ENCODE measurements at places on chromosomes 11 and 22.

- no peak for DNase-seq
Observed at GRCh38 chr11:75051043-75051442, 45.6 kb downstream of the OR2AT4 start.

DNA sequence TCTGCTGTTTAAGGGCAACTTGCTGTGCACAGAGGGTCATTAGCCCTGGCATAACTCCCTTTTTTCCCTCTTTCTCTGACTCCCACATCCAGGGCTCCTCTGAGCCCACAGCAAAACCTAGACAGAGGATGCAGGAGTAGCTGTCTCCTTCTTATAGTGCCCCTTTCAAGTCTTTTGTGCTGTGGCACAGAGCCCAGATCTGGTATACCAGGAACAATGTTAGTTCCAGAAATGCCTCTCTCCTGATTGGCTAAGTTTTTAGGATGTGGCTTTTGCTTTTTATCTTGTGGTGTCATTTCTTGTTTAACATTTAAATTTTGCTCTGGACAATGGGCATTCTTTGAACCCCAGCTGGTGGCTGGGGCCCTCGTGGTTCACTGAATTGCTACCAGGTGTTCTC lies 25.6 kb upstream of the RRM1 start:
- DNase-seq: no peak

DNA sequence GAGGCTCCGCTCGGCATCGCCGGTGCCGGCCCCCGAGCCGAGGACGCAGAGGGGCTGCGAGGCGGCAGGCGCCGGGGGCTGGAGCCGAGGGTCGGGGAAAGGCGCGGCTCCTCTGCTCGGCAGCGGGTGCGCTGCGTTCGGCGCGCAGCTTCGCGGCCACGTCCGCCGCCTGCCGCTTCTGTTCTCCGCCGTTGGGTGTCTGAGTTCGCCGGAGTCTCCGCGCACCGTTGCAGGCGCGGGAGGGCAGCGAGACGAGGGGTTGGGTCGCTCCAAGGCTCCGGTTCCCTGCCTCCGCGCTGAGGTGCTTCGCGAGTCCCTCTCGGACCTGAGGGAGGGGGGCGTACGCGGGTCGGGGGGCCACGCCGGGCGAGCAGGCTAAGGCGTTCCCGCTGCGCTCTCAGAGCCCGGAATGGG lies 347 bp downstream of the MN1 start:
- peak; percentile 22 for DNase-seq

GRCh38 chr11:34204396-34205279 lies 99.2 kb downstream of the NAT10 start:
- no peak for DNase-seq

DNA sequence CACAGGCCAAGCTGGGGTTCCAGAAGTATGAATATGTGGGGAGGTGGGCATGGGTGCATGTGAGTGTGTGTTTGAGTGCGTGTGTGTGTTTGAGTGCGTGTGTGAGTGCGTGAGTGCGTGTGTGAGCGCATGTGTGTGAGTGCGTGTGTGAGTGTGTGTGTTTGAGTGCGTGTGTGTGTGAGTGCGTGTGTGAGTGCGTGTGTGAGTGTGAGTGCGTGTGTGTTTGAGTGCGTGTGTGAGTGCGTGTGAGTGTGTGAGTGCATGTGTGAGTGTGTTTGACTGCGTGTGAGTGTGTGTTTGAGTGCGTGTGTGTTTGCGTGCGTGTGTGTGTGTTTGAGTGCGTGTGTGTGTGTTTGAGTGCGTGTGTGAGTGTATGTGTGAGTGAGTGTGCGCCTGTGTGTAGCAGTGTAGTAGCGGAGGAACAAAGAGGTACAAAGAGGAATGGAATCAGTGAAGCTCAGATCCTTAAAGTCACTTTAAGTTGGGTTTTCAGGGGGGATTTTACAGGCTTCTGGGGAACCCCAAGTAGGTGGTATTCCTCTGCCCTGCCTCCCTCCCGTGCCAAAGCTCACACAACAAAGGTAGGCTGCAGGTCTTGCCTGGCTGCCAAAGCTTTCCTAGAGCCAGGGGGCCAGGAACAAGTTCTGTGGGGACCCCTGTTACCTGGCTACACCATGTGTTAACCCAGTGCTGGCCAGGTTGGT lies 137.1 kb downstream of the KIRREL3 start:
- DNase-seq: no peak
